ENCODE measurements at places on chromosomes 5 and 9.
A peak's percentile ranks its signal among the peaks of the same experiment; 100 is the strongest.

GRCh38 chr9:134980516-134980915, 62.8 kb upstream of the FCN1 start:
- no peak for DNase-seq

DNA sequence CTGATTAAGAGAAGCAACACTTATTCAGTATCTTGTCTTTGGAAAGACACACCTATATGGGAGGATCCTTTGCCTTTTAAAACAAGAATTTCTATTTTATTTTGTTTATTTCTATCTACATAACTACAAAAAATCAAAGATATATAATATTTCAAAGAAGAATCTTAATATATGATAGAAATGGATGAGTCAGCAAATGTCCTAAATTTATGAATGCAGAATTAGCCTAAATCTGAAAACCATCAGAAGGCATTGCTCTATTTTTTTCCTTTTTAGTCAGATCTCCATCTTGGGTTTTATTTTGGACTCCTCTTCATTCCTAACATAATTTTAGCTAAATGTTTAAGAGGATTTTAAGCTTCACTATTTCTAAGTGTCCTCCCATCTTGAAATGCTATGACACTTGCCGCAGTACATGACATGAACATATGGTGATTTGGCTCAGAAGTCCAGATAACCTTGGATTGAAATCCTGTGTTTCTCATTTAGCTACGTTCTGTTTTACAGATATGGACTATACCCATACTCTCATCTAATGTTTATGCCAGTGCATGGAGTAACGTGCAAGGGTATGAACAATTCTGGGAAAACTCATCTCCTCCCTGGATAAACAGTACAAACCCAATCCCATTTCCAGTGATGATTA, 1322.8 kb upstream of the DMAC1 start:
- no peak for DNase-seq

DNA sequence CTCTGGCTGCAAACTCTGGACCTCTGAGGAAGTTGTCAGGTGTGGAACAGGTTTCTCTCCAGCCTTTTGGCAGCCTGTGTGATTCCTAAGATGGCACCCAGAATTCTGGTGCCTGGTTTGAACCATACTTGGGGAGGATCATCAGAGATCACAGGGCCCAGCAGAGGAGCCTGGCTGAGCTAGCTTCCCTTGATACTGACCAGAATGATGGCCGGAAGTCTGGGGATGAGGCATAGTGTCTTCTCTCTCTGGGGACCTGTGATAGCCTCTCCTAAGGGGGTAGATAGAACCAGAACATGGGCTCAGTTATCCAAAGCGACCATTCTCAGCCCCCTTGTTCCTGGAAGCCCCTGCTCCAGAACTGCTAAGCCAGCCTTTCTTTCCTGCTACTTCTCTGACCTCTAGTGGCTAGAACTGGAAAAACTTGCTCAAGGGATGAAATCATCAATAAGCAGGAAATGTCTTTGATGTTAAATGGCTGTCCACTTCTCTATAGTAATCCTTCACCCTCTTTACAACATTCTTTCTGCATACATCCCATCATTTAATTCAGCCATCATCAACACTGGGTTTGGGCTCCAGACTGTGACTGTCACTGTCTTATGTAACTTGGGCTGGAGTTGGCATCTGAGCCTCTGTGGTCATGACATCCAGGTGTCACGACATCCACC, 55.1 kb downstream of the C9orf152 start:
- DNase-seq = peak; percentile 72

DNA sequence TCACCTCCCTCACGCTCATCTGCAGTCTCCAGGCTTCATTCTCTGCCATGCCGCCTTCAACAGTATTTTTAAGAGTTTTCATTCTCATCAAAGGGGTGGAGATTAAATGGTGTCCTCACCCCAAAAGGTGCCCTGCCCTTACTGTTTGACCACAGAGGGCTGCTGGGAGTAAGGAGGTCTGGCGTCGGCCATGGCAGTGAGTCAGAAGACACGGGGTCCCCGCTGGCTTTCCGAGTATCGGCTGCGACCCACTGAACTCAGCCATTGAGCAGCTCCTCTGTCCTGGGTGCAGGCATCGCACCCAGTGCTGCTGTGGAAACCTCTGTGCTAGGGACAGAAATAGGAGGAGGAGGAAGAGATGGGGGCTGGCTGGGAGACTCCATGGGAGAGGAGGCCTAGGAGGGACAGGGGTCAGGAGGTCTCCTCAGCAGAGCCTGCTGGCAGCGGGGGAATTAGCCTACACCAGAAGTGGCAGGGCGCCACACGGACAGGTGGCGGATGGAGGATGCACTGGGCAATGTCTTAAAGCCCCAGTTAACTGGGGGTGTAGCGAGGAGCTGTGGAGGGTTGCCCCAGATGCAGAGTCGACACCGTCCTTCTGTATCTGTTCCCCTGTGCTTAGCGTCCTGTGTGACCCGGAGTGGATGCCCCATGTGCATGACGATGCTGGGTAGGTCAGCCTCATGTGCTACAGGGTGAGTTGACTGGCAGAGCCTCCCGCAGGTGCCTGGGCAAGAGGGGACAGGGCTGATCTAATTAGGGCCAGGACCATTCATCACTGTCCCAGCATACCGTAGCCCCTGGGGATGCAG, 15.4 kb upstream of the PLEKHG4B start:
- no peak for DNase-seq

DNA sequence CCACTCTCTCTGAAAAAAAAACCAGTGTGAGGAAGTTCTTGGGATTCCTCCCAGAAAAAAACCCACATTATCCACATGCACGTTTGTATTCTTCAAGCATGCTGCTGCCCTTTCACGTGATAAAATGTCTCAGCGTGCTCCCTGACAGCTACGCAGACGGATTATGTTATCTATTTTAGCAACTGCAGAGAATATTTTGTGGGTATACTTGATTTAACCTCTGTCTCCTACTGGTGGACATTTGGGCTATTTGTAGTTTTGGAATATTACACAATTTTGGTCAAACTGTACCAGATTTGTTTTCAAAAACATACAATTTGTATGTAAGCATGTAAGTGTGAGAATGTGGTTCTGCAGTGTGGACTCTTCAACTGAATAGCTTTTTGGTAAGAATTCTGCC, 10.7 kb downstream of the PRRC2B start:
- DNase-seq = no peak

GRCh38 chr9:34663303-34663605, 797 bp upstream of the CCL27 start:
- no peak for DNase-seq

DNA sequence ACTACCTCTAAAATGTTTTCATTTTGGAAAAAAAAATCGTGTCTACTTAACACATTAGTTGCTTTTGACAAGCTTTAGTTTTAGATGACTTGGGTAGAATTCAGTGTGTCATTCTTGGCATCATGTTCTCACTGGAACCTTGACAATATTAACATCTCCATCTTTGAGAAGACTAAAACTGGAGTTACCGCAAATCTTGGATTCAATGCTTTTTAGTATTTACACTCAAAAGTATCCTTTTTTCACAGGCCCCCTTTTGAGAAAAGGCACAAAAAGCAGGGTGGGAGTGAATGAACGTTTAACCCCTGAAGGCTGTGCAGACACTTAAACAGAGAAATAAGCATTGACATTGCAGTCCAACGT, 549.1 kb downstream of the CSNK1G3 start:
- no peak for DNase-seq

DNA sequence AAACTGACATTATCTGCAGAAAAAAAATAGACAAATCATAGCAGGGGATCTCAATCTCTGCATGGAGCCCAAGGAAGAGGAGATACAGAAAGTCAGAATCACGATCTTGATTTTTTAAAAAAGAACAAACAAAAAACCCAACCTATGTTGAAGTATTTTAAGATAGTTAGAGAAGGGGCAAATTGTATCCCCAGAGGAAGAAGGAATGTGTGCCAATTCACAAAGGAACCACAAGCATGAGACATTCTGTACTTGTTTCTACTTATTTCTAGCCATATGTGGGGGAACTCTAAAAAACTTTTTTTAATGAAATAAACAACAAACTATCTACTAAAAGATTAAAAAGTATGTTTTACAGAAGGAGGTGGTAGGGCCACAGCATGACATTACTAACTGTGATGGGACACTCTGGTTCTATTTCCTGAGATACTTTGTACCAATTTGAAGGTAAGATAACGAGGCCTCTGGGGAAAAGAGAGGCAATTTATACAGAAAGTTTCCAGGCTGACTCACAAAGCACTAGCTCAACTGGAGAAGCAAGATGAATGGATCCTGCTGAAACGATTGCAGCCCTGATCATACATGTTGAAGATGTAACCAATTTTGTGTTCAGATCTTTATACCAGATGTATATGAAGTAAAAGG, 22.5 kb downstream of the RANBP3L start:
- peak; percentile 22 for DNase-seq

DNA sequence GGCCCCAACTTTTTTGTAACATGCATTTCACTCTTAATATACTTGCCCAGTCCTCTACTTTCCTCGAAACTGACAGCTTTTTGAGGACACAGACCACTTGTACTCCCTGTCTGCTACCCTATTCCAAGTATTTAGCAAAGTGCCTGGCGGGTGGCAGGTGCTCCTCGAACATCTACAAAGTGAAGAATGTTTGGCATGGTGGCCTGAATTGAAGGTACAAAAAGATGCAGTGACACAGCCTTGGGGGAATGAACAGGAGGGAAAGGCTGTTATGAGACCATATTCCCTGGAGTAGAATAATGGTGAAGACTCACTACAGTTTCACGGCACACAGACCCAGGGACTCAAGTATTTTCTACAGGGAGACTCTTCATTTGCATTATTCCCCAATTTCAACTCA, 590.9 kb downstream of the PRELID2 start:
- no peak for DNase-seq

DNA sequence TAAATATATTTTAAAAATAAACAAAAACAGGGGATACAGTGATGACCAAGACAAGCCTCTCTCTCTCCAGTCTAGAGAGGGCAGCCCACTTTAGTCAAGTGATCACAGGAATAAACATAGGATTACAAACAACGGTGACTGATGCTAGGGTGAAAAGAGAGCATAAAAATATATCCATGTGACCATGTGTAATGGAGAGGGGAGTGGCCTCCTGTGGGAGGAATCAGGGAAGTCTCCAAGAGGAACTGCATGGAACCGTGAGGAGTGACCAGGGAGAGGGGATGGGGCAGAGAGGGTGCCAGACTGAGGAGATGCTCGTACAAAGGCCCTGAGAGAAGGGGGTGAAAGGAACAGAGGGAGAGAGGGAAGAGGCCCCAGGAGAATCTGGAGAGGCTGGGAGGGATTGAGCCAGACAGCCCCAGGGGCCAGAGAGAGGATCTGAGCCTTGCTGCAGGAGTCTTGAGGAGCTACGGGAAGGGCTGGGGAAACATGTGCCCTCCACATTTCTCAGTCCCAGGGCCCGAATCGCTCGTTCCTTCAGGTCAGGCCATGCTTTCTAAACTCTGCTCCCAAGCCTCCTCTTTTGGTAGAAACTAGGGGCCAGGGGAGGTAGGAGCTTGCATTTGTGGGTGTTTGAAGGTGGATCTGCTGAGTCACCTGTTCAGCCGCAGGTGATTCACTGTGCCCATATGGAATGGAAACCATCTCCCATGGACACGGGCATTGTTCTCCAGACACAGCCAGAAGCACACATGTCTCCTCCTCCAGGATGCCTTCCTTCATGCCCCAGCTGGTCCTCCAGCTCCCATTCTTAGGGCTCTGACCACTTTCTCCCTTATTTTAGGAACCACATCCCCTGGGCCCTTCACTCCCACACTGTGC, 63.8 kb downstream of the PAX5 start:
- no peak for DNase-seq

GRCh38 chr5:16625096-16625495, 8.3 kb upstream of the RETREG1 start:
- DNase-seq = no peak

DNA sequence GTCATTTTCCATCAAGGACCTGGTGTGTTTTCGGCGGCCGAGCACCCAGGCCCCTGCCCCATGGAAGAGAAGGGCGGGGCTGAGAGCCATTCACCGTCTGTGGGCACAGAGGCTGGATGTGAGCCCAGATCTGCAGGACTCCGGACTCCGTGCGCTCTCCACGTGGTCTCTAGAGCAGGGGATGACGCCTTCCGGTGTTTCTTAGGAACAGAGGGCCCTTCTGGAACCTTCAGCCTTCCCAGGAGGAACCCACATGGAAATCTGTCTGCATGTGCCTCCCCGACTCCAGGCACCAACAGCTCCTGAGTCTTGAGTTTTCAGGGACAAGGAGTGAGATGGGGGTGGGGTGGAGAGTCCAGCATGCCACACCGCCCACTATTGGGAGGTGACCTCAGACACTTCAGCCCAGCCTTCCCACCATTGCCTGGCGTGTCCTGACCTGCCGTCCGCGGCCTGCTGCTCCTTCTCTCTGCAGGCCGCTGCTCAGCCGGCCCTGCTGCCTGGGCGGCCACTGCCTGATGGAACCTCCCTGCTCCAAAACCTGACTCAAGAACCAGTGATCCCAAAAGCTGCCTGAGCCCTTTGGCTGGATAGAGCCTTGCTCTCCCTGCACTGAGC, 2.4 kb upstream of the RXRA start:
- no peak for DNase-seq

Data from EL (cell line).